ENCODE measurements at places on chromosomes 12 and 14.

DNA sequence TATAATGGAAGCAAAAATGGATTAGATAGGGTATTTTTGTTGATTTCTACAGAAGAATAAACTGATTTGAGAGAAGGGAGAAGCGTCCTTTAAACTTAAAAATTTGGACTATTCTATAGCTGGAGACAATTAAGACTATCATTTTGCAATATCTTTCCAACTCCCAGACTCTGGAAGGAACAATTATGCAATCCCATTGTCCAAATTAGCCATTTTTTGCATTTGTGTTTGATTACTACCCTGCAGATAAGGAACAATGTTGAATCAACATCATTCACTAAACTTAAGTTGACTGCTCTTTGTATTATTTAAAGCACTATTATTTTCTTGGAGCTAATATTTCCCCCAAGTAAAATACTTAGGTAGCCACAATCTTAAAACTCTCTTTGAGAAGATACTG lies 34.8 kb upstream of the SELPLG start:
- DNase-seq = no peak

DNA sequence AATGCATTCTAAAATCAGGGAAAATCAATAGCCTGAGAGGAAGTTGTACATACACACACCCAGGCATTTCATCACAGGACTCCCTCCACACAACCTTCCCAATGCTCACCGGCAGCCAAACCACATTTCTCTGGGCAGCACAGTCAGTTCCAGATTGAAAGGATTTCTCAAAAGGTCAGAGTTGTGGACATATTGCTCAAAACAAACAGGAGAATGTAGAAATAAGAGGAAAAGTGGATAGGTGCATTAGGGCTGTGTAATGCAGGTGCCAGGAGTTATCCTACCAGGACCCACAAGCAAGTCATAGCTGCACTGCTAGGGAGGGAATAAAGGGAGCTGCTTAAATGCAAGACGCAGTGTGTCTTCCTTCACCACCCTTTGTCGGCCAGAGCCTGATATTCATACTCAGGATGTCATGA lies 62.9 kb downstream of the GCH1 start:
- no peak for DNase-seq

- no peak for DNase-seq
Observed at GRCh38 chr12:84131076-84131475, 781.5 kb downstream of the SLC6A15 start.

GRCh38 chr12:5012337-5012736 lies 31.3 kb upstream of the KCNA5 start:
- no peak for DNase-seq

DNA sequence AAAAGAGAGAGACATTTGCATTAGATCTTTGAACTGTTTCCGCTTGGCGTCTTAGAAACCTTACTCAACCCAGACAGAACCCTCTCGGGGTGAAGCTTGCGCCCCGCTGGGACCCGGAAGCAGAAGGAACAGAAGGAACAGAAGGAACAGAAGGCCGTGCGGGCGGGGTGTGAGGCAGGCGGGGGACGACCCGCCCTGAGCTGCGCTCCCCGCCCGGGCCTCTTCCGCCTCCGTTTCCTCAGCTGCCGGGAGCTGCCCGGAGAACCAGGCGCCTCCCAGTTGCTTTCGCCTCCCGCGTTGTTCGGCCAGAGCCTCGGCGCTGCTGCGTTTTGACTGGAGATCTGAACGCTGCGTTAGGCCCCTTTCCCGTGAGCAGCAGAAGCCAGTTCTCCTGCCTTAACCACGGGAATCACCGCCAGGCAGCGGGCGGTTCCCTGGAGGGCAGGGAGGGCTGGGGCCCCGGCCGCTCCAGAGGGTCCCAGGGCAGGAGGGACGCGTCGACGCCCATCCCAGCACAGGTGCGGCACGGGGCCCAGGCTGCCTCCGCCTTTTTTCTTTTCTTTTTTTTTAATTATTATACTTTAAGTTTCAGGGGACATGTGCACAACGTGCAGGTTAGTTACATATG lies 19.3 kb upstream of the MMP17 start:
- no peak for DNase-seq

All from stimulated activated CD4-positive, alpha-beta T cell treated with anti-CD3 and anti-CD28 coated beads, Interleukin-4, amount 100 ng/mL, for 1 hour (primary cell).